ENCODE measurements at places on chromosomes 7 and 10.

DNA sequence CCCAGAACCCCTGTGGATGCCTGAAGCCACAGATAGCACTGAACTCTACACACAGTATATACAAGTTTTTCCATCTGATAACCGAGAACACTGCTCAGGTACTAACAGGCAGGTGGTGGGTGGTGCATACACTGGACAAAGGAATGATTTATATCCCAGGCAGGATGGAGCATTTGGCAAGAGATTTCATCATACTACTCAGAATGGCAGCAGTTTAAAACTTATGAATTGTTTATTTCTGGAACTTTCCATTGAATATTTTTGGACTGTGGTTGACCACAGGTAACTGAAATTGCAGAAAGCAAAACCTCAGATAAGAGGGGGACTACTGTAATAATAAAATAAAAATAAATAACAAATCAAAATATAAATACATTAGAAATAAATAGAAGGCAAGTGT is 10.9 kb upstream of the KCNMA1 start:
- no peak for DNase-seq

DNA sequence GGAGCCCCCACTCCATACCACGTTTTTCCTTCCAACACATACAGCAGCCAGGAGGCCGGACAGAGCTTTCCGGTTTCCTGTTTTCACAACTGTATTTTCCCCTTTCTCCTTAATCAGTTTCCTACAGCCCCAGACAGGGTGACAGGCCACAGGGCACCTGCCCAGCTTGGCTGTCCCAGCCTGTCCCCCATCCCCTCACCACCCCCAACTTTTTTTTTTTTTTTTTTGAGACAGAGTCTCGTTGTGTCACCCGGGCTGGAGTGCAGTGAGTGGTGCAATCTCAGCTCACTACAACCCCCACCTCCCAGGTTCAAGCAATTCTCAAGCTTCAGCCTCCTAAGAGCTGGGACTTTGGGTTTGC is 10.3 kb upstream of the HSPB1 start:
- DNase-seq: no peak

DNA sequence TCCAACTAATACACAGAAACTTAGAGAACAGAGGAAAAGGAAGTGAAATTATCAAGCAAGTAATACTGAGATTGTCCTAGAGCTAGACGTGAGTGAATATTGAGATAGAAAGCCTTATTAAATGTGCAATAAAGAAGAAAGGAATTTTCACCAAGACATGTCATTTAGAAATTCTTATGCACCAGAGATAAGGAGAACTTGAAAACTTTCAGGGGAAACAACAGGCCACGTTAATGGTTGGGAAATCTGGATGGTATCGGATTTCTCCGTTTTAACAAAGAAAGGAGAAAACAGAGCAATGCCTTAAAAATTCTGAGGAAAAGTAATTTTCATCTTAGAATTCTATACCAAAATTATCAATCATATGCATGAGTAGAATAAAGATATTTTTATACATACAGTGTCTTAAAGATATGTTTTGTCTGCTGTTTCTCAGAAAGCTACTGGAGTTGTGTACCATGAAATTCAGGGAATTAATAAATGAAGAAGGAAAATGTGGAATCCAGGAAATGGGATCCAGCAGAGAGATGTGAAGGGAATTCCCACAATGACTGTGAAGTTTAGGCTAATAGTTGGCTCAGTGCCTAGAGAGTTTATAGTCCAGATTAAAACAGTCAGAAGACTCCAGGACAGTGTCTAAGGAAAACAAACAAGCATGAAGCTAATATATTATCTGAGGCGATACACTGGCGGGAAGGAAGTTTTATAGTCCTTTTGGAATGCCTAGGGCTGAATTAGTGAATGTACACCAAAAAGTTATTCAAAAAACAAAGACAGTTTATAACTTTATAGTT is 159.5 kb downstream of the PPP1R9A start:
- DNase-seq: no peak

DNA sequence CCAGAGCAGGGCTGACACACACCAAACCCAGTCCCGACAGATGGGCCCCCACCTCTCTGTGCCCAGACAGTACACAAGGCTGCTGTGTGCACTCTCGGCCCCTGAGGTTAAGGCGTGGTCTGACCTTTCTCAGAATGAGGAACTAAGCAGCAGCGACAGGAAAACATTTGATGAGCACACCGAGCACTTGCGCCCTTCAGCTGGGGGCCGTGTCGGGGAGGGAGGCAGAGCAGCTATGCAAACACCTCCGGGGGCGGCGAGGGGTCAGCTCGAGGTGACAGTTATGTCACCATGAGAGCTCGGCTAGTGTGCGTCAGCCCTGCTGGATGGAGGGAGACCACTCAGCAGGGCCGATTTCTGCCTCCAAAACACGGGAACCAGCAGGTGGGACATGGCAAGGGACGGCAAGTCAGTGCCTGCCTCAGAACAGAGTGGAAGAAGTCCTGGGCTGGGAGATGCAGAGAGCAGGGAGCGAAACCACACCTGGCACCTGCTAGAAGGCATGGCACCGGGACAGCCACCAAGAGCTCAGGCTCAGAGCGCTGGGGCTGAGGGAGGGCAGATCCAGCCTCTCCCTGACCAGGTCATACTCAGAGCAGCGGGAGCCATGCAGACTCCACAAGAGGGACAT is 57.4 kb downstream of the CHST15 start:
- no peak for DNase-seq

- no peak for DNase-seq
These were observed 121.2 kb downstream of the MTERF1 start for GRCh38 chr7:91759205-91759863.

DNA sequence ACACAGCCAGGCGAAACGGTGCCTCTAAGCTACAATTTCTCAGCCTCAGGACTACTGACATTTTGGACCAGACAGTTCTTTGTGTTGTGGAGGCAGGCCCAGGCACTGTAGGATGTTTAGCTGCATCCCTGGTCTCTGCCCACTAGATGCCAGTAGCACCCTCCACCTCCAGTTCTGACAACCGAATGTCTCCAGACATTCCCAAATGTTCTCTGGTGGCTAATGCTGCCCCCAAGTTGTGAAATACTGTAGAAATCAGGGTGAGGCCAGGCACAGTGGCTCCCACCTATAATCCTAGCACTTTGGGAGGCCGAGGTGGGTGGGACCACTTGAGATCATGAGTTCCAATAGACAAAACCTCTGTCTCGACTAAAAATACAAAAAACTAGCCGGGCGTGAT is 18.2 kb downstream of the HNRNPF start:
- peak; percentile 83 for DNase-seq

DNA sequence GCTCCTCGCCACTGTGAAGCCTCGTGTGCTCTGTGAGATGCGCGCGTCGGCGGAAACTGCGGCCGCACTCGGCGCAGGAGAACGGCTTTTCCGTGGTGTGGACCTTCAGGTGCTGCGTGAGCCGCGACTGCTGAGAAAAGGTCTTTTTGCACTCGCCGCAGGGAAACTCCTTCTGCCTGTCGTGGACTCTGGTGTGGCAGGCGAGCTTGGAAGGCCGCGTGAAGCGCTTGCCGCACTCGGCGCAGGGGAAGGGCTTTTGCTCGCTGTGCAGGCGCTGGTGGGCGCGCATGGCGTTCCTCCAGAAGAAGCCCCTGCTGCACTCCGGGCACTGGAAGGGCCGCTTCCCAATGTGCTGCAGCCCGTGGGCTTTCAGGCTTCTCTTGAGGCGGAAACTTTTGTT is 13.7 kb upstream of the ZNF786 start:
- no peak for DNase-seq

- no peak for DNase-seq
These were observed 64.2 kb downstream of the PWWP2B start for GRCh38 chr10:132461103-132461682.

- DNase-seq: peak; percentile 3
These were observed 380.9 kb downstream of the LRRTM3 start for GRCh38 chr10:67306588-67307205.

- DNase-seq: no peak
These were observed 97.1 kb upstream of the CPXM2 start for GRCh38 chr10:123988694-123989093.

DNA sequence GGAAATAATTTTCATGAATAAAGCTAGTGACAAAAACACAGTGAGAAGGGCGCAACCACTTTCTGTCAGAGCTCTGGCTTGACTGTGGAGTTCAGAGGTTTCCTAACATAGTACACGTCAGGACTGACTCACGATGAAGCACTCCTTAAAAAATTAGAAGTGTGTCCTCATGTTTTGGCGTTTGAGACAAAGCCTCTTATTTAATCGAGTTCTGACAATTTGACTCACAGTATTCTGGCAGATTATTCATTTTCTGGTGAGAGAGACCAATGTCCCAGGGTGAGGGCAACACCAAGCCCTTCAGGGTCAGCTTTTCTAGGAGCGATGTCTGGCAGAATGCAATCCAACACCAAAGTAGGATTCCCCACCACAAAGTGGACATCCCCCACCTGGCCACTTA is 108.7 kb downstream of the DIP2C start:
- DNase-seq: no peak

DNA sequence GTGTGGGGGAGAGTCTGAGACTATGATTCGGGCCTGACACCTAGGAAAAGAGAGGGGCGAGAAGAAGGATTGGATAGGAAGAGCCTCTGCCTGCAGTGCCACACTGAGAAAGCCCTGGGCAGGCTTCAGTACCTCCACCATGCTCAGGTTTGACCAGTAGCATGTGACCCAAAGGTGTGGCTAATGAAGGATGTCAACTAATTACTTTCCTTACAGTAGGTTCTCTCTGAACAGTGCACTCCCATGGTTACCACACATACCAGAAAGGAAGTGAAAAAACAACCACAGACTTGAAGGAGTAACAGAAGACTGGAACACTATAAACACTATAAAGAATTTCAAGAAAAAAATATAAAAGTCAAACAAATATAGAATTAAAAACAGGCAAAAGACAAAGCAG is 46.2 kb downstream of the SEM1 start:
- no peak for DNase-seq

GRCh38 chr7:30090111-30090510 is 44.7 kb upstream of the MTURN start:
- DNase-seq: no peak

GRCh38 chr7:8605221-8605620 is 171.8 kb downstream of the NXPH1 start:
- DNase-seq: no peak

DNA sequence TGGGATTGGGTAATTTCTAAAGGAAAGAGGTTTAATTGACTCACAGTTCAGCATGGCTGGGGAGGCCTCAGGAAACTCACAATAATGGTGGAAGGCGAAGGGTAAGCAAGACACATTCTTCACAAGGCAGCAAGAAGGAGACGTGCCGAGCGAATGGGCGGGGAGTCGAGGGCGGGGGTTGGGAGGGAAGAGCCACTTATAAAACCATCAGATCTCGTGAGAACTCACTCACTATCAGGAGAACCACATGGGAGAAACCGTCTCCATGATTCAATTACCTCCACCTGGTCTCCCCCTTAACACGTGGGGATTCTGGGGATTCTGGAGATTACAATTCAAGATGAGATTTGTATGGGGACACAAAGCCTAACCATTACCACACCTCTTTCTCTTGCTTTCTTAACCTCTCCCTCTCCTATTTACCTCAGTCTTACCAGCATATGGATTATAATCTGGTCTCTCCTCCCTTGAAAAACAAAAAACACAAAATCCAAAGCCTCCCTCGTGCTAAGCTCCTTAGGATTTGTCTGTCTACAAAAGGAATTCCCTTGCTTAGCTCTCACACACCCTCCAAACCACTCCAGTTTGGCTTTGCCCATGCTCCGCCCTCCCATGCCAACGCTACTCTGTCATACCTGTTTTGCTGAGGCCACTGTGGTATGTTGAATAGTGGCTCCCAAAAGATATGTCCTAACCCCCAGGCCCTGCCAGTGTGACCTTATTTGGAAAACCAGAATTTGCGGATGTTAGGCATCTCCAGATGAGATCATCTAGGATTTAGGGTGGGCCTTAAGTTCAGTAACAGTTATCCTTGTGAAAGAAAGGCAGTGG is 19.6 kb upstream of the EFCAB10 start:
- DNase-seq: no peak

DNA sequence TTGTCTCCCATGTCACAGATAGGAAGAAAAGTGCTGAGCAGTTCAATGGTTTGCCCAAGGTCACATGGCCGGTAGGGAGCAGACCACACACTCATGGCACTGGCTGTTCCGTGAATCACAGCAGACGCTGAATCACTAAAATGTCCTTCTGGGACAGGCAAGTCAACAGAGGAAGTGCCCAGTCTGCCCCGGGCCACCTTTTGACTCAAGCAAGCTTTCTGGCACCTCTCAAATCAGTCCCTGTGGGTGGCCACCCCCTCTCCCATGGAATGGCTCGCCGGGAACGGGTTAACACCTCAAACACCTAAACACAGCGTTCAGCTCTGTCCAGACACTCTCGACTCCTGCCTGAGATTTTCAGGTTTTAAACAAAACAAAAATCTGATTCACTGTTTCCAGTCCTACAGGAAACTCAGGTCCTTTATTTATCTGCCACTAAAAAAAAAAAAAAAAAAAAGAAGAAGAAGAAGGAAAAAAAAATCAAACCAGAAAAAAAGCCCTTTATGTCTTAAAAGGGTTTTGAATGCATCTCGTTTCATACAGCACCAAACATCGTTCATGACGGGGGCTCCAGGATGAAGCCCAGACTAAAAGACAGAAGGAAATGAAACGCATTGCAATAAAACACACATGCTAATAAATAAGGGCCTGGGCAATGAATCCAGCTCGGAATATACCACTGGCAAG is 15.5 kb downstream of the CARD11 start:
- no peak for DNase-seq

- no peak for DNase-seq
These were observed 125.8 kb downstream of the ANKRD7 start for GRCh38 chr7:118350260-118350659.

- DNase-seq: no peak
These were observed 22.3 kb downstream of the BCCIP start for GRCh38 chr10:125845617-125846016.

DNA sequence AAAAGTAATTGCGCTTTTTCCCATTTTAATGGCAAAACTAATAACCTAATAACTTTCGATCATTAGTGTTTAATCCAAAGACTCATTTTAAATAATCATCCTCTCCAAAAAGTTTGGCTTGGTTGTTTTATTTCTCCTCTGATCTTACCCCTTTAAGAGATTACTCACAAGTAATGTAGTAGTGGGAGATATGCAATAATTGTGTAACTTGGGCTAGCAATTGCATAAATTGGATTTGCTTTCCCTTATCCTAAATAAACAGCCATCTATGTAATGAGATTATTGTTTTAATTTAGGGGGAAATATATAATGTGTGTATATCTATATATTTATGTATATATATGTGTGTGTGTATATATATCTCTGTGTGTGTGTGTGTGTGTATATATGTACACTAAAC is 82.5 kb downstream of the RNLS start:
- DNase-seq: no peak

DNA sequence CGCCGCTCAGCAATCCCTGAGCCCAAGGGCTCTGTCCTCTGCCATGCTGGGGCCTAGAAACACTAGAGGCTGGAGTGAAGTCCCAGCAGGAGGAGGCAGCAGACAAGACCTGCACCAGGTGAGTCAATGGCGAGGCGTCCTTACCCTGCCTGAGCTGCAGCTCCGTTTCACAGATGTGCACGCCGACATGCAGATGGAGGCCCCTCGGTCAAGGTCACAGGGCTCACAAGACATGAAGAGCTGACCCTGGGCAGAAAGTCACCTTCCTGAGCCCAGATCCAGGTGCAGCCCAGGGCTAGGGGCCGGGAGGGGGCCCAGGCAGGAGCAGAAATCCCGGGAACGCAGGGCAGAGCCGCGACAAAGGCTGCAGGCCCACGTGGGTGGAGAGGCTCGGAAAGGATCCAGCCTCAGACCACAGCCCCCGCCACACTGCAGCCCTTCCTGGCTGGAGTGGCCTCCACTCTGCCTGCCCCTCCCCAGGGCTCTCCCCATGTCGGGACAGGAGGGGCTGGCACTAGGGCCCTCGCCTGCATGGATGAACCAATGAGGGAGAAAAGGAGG is 23.8 kb downstream of the PDGFA start:
- DNase-seq: no peak

Data from hippocampal formation (tissue), 2 donors.